ENCODE measurements at places on chromosomes 3 and 15. TPM values are rescaled to one million over a fixed set of nuclear protein-coding genes. Genes with fewer than 3 reads are reported as not detected.

GRCh38 chr3:196115678-196116083 lies 33.8 kb upstream of the TFRC start:
- H3K36me3 ChIP-seq: no peaks in the 10 kb centered on the region
- H3K4me3 ChIP-seq: no peak overlapping the region
- H3K27ac ChIP-seq: no peak overlapping the region
- H3K27me3 ChIP-seq: no peaks in the 10 kb centered on the region

DNA sequence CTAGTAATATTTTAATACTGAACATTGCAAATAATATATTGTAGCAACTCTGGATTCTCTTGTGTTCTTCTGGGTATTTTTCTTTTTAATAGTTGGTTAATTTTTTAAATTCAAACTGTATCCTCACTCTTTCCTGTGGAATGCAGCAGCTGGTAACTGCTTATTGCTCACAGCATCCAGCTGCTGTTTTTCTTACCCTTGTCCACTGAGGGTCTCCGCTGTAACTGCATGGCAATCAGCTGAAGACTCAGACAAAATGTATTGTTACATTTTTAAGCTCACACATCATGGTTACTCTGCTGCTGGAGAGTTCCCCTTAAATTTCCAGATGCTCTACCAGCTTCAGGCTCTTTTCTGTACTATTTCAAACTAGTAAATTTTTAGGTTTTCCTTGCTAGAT lies 227.6 kb downstream of the MBNL1 start:
- no peaks in the 10 kb centered on the region for H3K4me1 ChIP-seq
- no peak overlapping the region for H3K4me3 ChIP-seq
- H3K36me3 ChIP-seq: no peaks in the 10 kb centered on the region
- no peaks in the 10 kb centered on the region for H3K27me3 ChIP-seq
- H3K27ac ChIP-seq: no peak overlapping the region
- DNase-seq: no peak

DNA sequence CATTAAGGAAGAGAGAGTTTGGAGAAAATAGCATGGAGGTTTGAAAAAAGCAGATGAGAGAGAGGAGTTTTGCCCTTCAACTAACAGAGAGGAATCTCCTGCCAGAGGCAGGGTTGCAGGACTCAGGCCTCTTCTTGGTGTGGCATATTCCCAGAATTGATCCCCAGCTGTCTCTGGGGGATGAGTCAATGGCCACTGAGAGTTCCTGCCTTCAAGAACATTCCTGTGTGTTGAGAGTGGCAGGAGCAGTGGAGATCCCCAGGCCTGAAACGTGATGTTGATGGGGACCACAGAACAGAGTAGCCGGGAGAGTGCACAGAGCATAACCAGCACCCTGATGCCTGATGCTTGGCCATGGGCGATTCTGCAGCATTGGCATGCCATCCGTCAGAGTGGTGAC lies 348.4 kb upstream of the THBS1 start:
- no peaks in the 10 kb centered on the region for H3K27me3 ChIP-seq
- H3K27ac ChIP-seq: no peak overlapping the region
- H3K36me3 ChIP-seq: no peaks in the 10 kb centered on the region
- no peak for DNase-seq
- H3K4me1 ChIP-seq: no peaks in the 10 kb centered on the region

DNA sequence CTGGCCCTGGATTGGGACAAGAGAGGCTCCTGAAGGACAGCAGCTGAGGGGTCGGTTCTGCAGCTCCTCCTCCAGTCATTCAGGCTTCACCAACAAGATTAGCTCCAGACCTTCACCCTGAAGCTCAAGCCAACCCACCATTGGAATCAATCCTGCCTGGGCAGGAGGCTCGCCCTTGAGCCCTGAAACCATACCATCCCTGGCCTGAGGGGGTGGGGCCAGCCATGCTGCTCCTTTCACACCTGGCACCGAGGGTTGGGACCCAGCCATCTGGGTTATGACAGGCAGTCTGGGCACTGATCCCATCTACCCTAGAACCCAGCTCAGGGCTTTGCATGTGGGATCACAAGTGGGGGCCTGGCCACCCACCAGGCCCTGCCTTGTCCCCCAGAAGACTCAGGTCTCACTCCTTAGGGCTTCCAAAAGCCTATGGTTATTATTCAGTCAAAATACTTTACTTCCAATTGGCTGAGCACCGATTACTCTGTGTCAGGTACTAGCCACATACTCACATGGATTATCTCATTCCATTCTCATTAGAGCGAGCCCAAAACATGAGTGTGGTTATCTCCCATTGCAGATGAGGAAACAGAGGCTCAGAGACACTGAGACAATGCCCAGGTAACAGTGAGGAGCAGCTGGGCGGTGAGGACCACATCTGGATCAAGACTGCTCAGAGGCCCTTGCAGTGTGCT lies 3.1 kb downstream of the ABHD14B start:
- DNase-seq: no peak
- no peaks in the 10 kb centered on the region for H3K36me3 ChIP-seq
- no peaks in the 10 kb centered on the region for H3K27me3 ChIP-seq
- H3K4me1 ChIP-seq: peaks cover 16% of the 10 kb centered on the region

DNA sequence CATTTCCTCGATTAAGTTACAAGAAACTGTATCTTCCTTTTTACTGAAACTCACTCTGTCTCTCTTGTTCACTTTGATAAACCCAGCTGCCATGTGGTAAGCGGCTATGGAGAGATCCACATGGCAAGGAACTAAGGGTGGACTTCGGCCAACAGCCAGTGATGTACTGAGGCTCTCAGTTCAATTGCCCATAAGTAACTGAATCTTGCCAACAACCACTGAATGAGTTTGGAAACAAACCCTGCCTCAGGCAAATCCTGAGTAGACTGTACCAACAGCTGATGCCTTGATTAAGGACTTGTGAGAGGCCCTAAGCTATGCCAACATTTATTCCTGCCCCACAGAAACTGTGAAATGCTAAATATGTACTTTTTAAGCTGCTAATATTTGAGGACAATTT lies 433.5 kb downstream of the PLOD2 start:
- H3K4me1 ChIP-seq: no peaks in the 10 kb centered on the region
- H3K4me3 ChIP-seq: no peak overlapping the region

- no peaks in the 10 kb centered on the region for H3K27me3 ChIP-seq
- DNase-seq: no peak
- no peak overlapping the region for H3K27ac ChIP-seq
- no peak overlapping the region for H3K4me3 ChIP-seq
- H3K4me1 ChIP-seq: no peaks in the 10 kb centered on the region
Observed at GRCh38 chr3:136141891-136142290, 54.2 kb downstream of the MSL2 start.

- peak overlapping the region; percentile 98 for H3K27ac ChIP-seq
- H3K36me3 ChIP-seq: no peaks in the 10 kb centered on the region
- no peak for DNase-seq
- H3K4me3 ChIP-seq: peak overlapping the region; percentile 97
- no peaks in the 10 kb centered on the region for H3K27me3 ChIP-seq
- H3K4me1 ChIP-seq: peaks cover 44% of the 10 kb centered on the region
Observed at GRCh38 chr3:168096210-168096652, 507 bp upstream of the GOLIM4 start.

DNA sequence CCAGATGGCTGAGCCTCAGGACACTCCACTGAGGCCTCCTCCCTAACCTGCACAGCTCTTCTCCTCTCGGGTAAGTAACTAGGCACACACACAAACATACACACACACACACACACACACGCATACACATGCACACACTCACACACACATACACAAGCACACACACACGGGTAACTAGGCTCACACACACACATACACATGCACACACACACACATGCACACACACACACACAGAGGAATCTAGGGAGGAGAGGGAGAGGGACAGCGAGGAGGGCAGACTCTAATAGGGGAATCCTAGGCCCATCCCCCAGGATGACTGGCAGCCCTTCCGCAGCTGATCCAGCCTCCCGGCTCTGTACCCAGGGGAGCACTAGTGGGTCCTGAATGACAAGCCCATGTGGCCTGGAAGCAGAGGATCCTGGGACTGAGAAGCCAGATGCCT lies 177.4 kb upstream of the LINGO1 start:
- H3K27me3 ChIP-seq: no peaks in the 10 kb centered on the region
- no peaks in the 10 kb centered on the region for H3K36me3 ChIP-seq
- no peaks in the 10 kb centered on the region for H3K4me1 ChIP-seq

DNA sequence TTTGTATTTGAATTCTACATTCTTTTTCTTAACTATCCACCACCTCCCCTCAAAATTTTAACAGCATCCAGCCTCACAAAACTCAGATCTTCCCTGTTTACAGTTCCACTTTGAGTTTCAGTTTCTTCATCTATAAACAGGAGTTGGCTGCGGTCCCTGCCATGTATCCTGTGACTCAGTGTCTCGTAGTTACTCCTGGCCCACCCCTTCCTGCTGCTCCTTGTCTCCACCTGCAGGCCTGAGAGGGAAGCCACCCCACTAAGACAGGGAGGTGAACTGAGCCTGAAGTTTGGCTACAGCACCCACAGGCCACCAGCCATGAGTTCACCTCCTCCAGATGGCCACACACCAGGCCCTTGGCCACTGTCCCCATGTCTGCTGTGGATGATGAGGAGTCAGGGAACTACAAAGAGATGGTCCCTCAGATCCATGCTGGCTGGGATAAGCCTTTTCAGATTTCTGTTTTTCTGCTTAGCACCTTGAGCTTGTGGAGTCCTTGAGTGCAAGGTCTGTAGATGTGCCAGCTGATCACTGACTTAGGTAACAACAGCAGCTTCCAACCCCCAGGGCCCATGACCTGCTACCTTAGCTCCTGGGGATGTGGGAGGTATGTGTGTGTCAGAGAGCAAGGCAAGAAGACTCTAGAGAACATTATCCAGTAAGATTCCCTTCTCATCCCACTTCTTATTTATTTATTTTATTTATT lies 37.5 kb downstream of the CD86 start:
- H3K27me3 ChIP-seq: no peaks in the 10 kb centered on the region
- H3K4me1 ChIP-seq: no peaks in the 10 kb centered on the region
- H3K4me3 ChIP-seq: no peak overlapping the region
- no peak for DNase-seq

The SLC12A1 gene
- total RNA-seq: 0.05 TPM

The TBC1D5 gene
- total RNA-seq: 42.2 TPM

The STRIT1 gene
- not detected for total RNA-seq

The ARIH2 gene
- 63.5 TPM for total RNA-seq
